Ovary (tissue), 10 donors: ENCODE measurements at places on chromosomes 6 and 20. TPM values are rescaled to one million over a fixed set of nuclear protein-coding genes. Genes with fewer than 3 reads are reported as not detected.

FAM83B gene
- total RNA-seq, result 0.46 TPM

DNA sequence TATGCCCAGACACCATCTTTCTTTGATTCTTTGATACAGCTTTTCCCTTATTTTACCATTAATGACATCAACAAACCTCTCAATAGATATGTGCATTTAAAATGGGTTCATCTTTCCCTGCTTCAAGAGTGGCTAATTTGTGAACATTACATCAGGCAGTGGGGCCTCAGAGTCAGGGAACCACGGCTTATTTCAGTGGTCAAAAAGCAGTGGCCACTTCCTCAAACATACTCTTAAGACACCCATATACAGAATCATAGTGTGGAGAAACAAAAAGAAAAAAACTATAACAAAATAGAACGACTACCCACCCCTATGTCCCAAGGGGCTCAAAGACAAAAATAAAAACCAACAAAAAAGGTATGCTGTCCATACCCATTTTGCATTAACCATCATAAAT is 12.9 kb downstream of the SALL4 start:
- no peaks in the 10 kb centered on the region for H3K36me3 ChIP-seq
- H3K4me3 ChIP-seq, result no peak overlapping the region
- no peak overlapping the region for H3K27ac ChIP-seq
- no peaks in the 10 kb centered on the region for H3K27me3 ChIP-seq
- H3K4me1 ChIP-seq, result no peaks in the 10 kb centered on the region

GRCh38 chr6:121573481-121573880 is 138.0 kb downstream of the GJA1 start:
- H3K4me3 ChIP-seq, result no peak overlapping the region
- no peak overlapping the region for H3K27ac ChIP-seq
- DNase-seq, result no peak
- H3K27me3 ChIP-seq, result no peaks in the 10 kb centered on the region
- peaks cover 4% of the 10 kb centered on the region for H3K4me1 ChIP-seq

DNA sequence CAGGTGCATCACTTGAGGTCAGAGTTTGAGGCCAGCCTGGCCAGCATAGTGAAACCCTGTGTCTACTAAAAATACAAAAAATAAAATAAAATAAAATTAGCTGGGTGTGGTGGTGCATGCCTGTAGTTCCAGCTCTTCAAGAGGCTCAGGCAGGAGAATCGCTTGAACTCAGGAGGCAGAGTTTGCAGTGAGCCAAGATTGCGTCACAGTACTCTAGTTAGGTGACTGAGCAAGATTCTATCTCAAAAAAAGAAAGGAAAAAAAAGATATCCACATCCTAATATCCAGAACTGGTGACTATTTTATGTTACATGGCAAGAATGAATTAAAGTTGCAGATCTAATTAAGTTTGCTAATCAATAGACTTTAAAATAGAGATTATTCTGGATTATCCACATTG is 32.5 kb downstream of the SCGN start:
- DNase-seq, result no peak
- H3K4me1 ChIP-seq, result no peaks in the 10 kb centered on the region
- no peak overlapping the region for H3K4me3 ChIP-seq
- H3K27me3 ChIP-seq, result no peaks in the 10 kb centered on the region

DNA sequence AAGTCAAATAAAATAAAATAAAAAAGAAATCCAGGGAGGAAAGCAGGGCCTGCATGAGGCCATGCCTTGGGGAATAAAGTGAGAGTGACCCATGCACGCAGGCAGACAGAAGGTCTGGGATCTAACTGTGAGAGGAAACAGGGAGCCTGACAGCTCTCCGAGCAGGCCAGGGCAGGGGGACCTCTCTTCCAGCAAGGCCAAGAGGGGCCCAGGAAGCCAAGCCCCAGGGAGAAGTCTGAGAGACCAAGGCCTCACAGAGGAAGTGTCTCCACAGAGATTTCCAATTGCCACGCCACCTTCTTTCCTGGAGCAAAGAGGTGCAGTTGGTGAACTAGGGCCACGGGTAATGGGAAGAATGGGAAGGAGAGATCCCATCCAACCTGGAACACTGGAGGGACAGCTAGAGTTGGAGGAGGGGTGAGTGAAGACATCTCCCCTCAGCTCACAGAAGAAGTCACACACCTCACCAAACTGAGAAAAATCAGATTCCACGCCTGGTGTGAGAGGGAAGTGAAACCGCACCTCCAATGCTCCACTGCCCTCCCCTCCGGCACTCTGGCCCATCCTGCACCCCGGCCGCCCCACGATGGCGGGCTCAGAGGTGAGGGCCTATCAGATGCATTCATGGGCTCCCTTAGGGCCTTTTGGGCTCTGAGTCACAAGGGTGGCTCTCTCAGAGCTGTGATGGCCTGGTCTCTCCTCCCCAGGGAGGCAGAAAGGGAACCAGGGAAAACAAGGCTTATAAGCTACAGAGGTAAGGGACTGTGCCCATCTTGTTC is 25.1 kb upstream of the TAF8 start:
- peaks cover 19% of the 10 kb centered on the region for H3K4me1 ChIP-seq
- no peak overlapping the region for H3K27ac ChIP-seq
- H3K27me3 ChIP-seq, result no peaks in the 10 kb centered on the region
- DNase-seq, result no peak
- H3K36me3 ChIP-seq, result no peaks in the 10 kb centered on the region
